ENCODE measurements at places on chromosomes 7 and 10.

DNA sequence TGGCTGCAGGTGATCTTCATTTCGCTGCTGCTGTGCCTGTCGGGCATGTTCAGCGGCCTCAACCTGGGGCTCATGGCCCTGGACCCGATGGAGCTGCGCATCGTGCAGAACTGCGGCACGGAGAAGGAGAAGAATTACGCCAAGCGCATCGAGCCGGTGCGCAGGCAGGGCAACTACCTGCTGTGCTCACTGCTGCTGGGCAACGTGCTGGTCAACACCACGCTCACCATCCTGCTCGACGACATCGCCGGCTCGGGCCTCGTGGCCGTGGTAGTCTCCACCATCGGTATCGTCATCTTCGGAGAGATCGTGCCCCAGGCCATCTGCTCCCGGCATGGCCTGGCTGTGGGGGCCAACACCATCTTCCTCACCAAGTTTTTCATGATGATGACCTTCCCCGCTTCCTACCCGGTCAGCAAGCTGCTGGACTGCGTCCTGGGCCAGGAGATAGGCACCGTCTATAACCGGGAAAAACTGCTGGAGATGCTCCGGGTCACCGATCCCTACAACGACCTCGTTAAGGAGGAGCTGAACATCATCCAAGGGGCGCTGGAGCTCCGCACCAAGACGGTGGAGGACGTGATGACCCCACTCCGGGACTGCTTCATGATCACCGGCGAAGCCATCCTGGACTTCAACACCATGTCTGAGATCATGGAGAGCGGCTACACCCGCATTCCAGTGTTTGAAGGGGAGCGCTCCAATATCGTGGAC lies 1.3 kb downstream of the CNNM2 start:
- DNase-seq, result no peak

- no peak for DNase-seq
Observed at GRCh38 chr10:112706577-112706976, 243.5 kb upstream of the TCF7L2 start.

DNA sequence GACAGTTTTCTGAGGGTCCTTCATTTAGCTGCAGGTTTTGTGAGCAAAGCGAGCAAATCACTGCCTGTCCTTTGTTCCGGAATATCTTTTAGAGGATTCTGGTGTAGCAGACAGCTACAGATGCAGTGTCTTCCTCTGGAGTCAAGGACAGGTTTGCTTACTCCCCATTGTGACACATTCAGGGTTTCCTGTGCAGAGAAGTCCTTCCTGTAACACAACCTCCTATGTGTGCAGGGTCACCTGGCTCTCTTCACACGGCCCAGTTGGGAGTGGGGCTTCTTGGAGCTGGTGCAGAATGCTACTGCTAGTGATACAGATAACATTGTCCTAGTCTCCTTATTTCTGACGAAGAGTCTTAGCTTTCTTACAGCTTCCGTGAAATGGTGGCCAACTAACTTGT lies 47.9 kb downstream of the RBM33 start:
- no peak for DNase-seq

DNA sequence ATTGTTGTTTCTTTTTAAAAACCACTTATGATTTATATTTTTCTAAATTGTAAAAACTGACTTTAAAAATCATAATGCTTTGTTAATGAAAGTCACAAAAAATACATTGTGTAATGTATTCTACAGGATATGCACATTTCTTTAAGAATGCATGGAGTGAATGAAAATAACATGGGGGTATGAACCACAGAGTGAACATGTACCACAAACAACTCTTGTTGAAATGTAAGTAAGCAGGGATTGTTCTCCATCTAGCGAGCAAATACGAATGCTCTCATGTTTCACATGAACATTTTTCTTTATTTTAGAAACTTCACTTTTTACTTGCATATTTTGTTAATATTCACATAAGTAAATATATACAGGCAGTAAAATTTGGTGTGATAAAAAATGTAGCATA lies 35.6 kb upstream of the LAMB4 start:
- no peak for DNase-seq

GRCh38 chr7:77383333-77383740 lies 32.8 kb downstream of the GSAP start:
- no peak for DNase-seq

DNA sequence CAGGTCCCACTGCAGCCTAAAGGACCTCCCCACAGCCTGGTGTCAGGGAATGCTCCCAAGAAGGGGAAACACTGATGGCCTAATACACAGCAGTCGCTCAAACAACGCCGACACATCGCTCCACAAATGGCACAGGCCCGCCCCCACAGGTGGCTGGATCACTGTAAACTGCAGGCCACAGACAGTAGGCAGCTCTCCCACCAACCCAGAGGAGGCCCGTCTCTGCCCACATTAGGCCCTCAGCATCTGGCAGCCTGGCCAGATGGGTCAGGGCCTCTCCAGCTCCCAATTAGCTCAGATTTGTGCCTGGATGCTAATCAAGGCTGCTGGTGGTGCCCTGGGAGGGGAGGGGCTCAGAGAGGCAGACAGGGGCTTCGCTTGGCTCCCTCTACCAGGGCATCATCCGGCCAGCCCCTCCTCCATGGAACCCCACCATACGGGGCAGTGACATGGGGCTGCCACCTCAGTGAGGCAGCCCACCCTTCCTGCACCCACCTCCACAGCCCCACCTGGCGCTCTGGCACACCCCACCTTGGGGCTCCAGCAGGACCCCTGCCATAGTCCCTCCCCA lies 42.7 kb downstream of the CAMK2B start:
- peak; percentile 35 for DNase-seq

DNA sequence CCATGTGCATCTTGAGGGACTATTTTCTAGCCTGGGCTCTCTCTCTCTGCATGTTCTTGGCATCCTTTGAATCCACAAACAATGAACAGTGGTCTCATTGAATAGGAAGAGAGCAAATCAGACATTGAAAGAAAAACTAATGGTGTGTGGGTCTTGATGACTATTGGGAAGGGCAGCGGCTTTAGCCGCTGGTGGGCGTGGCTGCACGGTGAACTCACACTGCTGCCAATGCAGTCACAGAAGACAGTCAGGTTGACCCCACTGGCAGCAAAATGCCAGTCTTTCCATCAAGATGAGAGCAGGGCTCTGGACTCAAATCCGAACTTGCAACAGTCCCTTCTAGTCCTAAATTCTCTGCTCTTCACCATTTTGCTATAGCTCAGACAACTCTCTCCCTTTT lies 91.0 kb downstream of the ADARB2 start:
- DNase-seq, result no peak

GRCh38 chr7:94908323-94909178 lies 1.2 kb downstream of the PPP1R9A start:
- no peak for DNase-seq

- DNase-seq, result no peak
Observed at GRCh38 chr10:100746784-100747455, 1.5 kb downstream of the PAX2 start.

GRCh38 chr10:19803676-19804075 lies 12.6 kb upstream of the PLXDC2 start:
- DNase-seq, result no peak

GRCh38 chr7:120617275-120617674 lies 240.7 kb downstream of the TSPAN12 start:
- no peak for DNase-seq

- no peak for DNase-seq
Observed at GRCh38 chr7:117077658-117078057, 124.4 kb downstream of the ST7 start.

DNA sequence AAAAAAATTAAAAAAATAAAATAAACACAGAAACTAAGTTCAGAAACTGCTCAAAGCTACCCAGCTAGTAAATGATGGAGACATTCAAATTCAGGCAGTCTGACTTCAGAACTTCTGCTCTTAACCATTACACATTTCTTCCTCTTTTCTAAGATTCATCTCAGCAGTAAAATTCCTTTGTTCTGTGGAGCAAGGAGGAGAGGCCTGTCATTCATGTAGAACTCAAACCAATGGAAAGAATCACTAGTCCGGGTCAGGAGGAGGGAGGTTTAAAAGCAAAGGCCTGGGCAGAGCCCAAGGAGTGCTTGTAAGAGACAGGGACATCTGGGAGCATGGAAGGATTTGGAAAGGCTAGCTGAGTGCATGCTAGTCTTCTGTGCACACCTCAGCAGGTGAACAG lies 37.9 kb upstream of the DNAJB12 start:
- DNase-seq, result no peak

DNA sequence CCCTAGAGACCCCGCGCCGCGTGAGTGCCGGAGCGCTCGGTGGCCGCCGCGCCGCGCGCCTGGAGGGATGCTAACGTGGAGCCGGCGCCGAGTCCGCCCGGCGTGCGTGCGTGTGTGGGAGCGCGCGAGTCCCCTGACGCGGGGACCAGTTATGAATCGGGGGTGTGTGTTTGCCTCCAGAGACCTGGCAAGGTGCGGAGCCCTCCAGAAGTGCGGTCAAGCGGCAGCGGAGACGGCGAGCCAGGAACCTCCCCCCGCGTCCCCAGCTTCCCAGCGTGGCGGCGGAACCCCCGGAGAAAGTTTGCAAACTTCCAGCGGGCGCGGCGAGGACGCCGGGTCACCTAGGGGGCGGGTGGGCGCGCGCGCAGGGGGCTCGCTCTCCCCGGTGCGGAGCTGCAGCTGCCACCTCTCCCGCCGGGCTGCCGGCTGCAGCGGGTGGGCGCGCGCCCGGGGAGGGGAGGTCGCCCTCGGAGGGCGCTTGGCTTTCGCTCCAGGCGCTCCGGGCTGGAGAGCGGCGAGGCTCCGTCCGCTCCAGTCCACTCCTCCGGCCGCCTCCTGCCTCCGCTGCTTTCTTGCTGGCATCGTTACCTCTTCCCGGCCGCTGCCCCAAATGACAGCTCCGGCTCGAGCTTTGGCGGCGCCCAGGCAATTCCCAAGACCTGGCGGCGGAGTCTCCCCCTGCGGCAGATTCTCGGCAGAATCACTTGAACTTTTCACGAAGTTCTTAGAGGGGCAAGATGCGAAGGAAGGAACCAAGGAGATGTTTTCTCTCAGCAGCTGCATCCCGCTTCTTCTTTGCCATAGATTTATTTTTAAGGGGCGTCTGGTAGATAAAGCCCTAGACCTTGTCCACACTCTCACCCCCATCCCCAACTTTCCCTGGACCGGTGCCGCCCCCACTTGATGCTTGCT lies 2.3 kb upstream of the CREB5 start:
- DNase-seq, result no peak

GRCh38 chr7:45140827-45141226 lies 16.8 kb upstream of the RAMP3 start:
- DNase-seq, result no peak

DNA sequence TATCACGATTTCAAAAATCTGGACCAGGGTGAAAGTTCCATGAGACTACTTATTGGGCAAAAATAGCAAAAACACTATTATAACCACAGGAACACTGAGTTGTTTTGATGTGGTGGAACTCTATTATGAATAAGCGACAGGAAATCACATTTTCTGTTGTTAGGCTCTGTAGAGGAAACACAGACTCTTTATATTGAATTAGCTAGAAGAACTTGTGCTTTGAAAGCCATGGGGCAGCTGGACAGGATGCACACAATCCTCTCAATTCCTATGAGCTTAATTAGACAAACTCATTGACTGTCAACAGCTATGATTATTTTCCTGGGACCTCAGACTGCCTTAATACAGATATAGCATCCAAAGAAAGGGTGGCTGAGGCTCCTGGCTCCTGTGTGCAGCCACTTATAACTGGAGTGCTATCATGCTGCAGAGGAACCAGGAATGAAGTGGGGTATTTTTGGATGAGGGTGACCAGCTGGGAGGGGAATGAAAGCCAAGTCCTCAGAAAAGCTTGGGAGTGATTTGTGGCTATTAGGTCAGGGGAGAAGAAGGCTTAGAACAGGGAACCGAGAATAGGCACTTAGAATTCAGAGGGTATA lies 657.3 kb downstream of the TYW1 start:
- no peak for DNase-seq

- DNase-seq, result no peak
Observed at GRCh38 chr7:211715-212058, 19.3 kb downstream of the FAM20C start.

GRCh38 chr7:137953665-137954470 lies 48.0 kb downstream of the CREB3L2 start:
- no peak for DNase-seq

- no peak for DNase-seq
Observed at GRCh38 chr10:58030208-58030607, 237.5 kb downstream of the IPMK start.

GRCh38 chr10:87706731-87707130 lies 47.1 kb downstream of the PAPSS2 start:
- no peak for DNase-seq

DNA sequence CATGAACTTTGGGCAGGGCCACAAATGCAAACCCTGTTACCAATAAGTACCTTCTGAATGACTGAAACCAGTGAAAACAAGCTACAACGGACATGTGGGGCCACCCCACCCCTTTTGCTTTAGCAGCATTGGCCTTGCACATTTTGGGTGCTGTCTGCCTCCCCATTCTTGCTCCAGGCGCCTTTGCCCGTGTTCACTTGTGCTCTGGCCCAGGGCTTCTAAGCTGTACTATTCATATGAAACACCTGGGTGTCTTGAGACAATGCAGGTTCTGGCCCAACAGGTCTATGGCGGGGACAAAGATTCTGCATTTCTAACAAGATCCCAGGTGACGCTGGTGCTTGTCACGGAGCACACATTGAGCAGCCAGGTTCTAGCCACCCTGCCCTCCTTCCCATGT lies 96.5 kb upstream of the SDK1 start:
- no peak for DNase-seq

DNA sequence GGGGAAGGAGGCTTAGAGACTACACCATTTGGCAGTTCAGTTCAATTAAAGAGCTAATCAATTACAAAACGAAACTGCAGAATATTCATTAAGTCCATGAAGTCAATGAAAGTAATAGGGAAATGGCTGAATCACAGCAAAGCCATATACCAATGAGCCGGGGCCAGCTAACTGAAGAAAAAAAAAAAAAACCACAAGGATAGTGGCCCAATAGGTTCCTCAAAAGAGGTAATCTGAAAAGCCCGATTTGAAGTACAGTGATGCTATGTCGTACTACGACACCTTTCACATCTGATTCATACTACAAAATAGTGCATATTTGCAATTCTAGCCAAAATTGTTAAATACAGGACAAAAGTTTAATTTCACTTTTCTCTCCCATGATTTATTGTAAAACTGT lies 2.5 kb downstream of the ARHGAP12 start:
- DNase-seq, result no peak

DNA sequence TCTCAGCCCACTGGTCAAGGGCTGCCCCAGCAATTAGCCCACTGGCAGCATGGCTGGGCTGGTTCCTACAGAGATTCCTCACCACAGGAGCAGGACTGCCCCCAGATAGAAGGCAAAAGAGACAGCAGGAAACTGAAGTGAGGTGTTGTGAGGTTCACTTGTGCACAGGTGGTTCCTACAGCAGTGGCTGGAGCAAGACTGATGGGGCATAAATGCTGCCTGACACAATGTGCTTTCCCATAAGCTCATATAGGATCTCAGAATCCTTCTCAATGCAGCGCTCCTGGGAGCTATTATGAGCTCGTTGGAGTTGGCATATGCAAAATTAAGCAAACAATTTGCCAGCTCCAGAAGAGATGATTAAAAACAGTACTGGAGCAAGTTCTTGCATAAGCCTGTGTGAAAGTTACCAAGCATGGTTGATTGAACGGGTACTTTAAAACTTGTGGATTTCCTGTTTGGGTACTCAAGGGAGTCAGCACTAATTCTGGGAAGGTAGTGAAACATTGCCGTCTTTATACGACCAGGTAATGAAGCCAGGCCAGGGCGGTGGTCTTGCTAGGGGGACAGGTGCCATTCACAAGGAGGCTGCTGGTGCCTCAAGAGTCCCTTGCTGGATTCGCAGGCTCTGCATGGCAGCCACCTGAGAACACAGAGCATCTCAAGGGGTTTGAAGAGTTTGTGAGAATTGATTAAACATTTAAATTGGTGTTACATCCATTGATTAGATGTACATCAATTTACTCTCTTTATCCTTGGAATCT lies 20.3 kb upstream of the PRKCQ start:
- no peak for DNase-seq
